ENCODE measurements at places on chromosomes 16 and 17.

- DNase-seq, result no peak
These were observed 491.0 kb upstream of the CDH5 start for GRCh38 chr16:65875381-65876055.

DNA sequence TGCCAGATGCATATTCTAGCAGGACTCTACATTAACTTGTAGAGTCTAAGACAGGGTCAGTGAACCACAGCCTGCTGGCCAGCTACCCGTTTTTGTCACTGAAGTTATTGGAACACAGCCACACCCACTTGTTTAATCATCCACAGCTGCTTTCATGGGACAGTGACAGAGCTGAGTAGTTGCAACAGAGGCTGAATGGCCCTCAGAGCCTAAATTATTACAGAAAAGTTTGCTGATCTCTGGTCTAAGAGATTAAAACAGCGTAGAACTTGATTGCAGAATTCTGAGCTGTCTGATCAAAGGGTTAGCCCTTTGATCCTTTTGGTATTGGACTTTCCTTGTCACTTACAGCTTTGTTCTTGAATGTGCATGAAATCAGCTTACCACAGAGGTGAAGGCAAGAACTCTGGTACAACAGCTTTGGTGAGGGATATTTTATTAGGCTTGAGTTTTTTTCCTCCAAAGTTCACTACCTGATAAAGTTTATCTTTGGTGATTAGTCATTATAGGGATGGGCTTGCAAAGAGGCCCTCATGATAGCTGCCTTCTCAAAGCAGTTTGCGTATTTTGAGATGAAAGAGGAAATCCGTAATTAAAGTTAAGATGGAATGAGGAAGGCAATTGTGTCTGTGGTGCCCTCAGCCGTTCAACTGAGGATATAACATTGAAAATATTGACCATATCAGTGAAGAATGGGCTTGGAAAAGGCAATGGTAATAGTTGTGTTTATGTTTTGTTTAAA is 23.6 kb downstream of the ALDH3A2 start:
- no peak for DNase-seq

DNA sequence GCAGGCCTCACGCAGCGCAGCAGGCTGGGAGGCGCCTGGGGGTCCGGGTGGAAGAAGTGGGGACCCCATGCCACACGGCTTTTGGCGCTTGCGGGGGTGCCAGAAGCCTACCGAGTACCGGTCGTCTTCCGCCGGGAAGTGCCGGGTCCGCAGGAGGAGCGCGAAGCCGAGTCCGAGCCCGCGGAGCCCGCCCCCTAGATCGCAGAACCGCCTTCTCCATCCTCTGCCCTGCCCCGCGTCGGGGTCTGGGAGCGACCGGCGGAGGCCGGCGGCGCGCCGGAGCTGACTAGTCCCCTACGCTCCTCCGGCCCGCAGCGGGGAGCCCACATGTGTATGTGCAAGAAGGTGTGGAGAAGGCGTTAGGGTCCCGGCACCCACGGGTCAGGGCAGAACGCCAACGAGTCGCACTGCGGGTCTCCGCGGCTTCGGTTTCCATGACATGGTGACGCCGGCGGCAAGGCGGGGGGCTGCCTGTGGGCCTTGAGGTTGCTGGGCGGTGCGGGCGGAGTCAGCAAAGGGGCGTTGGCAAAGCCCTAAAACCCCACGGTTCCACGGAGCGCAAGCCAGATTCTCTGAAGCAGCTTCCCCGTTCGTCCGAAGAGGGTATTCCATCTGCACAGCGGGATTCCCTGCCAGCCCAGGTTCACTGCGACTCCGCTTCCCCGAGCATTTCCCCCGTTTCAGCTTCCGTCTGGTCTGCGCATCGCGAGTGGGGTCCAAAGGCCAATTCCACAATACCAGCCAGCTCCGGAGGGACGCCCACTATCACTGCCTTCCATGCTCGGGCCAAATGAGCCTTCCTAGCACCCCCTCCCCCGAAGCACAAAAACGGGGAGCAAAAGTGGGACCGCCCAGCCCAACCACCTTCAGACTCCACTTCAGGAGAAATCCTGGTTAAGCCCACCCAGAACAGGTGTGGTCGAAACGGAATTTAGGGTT is 2.3 kb upstream of the LHX1 start:
- peak; percentile 80 for DNase-seq

DNA sequence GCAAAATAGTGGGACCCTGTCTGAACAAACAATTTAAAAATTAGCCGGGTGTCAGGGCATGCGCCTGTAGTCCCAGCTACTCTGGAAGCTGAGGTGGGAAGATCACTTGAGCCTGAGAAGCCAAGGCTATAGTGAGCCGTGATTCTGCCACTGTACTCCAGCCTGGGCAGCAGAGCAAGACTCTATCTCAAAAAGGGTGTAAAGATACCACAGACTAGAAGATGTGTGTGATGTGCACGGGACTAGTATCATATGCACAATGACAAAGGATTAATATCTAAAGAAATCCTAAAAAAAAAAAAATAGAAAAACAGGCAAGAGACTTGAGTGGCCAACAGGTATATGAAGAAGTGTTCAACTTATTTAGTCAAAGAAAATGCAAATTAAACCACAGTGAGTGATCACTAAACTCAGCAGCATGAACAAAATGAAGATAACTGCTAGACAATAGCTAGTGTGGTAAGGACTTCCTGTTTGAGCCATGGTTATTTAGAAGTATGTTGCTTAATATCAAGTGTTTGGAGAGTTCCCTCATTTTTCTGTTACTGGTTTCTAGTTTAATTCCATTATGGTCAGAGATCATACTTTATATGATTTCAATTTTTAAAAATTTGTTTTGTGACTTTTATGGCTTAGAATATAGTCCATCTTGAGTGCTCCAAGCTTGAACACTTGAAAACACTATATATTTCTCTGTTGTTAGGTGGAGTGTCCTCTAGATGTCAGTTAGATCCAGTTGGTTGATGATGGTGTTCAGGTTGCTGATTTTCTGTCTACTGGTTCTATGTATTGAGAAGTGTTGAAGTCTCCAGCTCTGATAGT is 14.7 kb upstream of the SLX4 start:
- no peak for DNase-seq

DNA sequence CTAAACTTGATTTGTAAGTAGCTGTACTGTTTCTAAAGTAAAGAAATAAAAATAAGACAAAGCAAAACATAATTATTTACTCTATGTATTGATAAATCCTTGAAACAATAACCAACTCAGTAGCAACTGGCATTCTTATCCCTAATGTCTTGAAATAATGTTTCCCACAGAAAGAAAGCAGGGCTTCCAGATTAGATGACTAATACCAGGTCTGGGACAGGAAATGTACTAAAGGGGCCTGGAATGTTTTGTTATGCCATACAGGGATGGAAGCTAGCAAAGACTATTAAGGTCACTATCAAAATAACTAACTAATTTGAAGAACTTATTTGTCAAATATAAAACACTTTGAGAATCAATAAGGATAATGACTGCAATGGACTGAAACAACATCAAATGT is 82.1 kb downstream of the CFDP1 start:
- no peak for DNase-seq

DNA sequence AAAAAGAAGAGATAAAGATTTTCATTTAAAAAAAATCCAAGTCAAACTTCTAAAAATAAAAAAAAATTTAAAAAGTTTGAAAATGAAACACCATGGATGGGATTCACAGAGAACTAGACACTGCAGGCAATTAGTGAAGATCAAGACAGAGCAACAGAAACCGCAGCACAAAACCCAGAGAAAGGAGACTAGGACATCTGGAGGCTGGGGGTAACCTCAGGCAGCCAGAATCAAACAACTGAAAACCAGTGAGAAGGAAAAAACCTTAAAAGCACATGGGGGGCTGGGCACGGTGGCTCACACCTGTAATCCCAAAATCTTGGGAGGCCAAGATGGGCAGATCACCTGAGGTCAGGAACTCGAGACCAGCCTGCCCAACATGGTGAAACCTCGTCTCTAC is 30.6 kb downstream of the LITAFD start:
- no peak for DNase-seq

- DNase-seq, result no peak
These were observed 39.4 kb downstream of the WDR45B start for GRCh38 chr17:82608816-82609215.

- no peak for DNase-seq
These were observed 20.5 kb downstream of the SREBF1 start for GRCh38 chr17:17816240-17816814.

GRCh38 chr16:14510939-14511799 is 118.9 kb downstream of the PARN start:
- DNase-seq, result no peak

DNA sequence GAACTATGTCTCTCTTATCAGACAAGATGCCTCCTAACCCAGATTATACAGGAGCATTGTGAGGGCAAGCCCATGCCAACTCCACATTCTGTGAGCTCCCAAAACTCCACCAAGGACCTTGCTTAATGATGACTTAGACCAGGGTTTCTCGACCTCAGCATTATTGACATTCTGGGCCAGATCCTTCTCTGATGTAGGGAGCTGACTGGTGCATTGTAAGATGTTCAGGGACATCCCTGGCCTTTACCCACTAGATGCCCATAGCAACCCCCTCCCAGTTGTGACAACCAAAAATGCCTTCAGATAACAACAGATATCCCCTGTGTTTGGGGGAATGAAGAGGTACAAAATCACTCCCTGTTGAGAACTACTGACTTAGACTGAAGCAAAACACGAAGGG is 43.6 kb downstream of the HOXB1 start:
- DNase-seq, result no peak

DNA sequence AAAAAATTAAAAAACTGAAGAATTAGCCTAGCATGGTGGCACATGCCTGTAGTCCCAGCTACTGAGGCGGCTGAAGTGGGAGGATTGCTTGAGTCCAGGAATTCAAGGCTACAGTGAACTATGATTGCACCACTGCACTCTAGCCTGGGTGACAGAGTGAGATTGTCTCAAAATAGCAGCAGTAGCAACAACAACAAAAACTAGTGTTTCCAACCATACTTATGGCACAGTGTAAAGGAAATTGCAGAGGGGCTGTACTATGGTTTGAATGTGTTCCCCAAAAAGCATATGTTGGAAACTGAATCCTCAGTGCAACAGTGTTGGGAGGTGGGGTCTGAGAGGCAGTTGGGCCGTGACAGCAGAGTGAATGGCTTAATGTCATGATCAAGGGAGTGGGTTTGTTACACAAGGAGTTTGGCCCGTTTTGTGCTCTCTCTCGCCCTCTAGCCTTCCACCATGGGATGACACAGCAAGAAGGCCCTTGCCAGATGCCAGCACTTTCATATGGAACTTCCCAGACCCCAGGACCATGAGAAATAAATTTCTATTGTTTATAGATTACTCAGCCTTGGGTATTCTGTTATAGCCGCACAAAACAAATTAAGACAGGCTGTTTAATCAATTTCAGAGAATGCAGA is 70.0 kb downstream of the PGS1 start:
- no peak for DNase-seq
